Dermis microvascular lymphatic vessel endothelial cell (primary cell): ENCODE measurements at places on chromosomes 6 and 20.

- DNase-seq: no peak
Observed at GRCh38 chr20:39607141-39607540, 645.0 kb downstream of the DHX35 start.

GRCh38 chr6:143529095-143529494 is 17.6 kb upstream of the FUCA2 start:
- no peak for DNase-seq

GRCh38 chr6:13836170-13836569 is 21.8 kb upstream of the MCUR1 start:
- DNase-seq: no peak

DNA sequence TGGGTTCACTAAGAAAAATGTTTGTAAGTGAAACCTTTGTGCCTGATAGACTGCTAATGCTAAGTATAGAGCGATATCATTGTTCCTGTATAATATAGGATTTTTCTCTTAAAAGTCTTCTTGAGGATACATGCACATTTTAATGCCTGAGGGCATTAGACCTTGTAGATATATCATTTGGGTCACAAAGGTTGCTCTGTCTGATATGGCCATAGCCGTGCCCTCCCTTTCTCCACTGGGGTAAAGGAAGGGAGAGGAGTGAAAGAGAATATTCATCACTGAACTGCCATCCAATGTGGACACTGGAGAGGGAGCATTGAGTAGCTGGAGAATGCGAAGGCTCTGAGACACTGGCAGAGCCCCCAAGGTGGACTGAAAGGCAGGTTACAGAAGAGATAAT is 442.2 kb upstream of the SPTLC3 start:
- DNase-seq: no peak

- no peak for DNase-seq
Observed at GRCh38 chr6:82691997-82692396, 328.4 kb downstream of the TPBG start.

DNA sequence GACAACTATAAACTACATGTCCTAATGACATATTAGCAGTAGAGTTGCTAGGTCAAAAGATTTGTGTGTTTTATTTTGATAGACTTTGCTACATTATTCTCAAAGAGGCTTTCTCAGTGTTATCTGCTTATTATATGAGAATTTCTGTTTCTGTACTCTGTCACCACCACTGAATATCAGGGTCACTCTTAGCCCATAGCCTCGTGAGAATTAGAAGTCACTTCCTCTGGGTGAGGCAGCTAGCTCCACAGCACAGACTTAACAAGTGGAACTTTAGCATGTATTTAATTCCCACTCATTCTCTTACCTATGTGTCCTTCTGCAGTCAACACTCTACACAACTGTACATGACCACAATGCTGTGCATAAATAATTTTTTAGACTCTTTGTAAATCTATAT is 6.7 kb downstream of the PHACTR2 start:
- no peak for DNase-seq

DNA sequence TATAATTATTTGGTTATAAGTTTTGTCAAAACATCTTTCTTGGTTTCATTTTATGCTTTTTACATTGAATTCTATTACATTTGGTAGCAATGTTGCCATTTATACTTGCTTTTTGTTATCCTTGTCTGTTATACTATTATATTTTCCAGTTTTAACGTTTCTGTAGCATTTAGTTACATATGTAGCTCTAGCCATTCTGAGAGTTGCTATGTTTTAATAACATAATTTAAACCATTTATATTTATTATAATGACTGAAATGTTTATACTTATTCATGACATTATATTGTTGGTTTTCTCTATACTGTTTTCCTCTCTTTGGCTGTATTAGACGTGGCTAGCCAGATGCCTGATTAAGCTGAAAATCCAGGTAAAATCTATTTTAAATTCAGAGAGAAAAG is 252.0 kb upstream of the FLRT3 start:
- DNase-seq: no peak

- no peak for DNase-seq
Observed at GRCh38 chr20:44627364-44628010, 24.0 kb downstream of the ADA start.

DNA sequence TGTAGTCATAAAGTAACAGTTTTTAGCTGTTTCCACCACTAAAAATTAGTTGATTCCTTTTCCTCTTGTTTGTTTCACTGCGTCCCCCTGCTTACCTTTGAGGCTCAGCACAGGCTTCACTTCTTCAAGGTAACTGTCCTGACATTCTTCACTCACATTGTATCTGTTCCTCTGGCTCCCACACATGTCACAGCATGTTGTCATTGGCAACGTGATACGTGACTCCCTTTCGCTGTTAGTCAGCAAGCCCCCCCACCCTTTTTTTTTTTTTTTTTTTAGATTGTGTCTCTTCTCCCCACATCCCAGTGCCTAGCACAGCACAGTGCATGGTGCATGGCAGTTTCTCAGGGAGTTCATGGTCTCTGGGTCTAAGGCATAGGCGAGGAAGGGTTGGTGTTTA is 13.3 kb downstream of the VAPB start:
- DNase-seq: no peak

DNA sequence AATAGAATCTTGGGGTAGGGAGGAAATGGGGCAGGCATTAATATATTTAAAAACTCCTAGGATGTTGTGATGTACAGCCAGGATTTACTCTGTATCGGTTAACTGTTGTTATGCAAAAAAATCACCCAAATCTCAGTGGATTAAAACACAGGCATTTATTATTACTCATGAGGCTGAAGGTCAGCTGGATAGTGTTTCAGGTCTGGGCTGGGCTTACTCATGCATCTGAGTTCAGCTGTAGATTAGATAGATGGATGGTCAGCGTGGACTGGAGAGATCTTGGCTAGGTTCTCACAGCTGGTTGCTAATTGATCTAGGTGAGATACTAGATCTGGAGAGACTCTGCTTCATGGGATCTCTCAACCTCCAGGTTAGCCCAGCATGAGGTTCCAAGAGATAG is 131.4 kb downstream of the BTBD3 start:
- DNase-seq: peak; percentile 20

DNA sequence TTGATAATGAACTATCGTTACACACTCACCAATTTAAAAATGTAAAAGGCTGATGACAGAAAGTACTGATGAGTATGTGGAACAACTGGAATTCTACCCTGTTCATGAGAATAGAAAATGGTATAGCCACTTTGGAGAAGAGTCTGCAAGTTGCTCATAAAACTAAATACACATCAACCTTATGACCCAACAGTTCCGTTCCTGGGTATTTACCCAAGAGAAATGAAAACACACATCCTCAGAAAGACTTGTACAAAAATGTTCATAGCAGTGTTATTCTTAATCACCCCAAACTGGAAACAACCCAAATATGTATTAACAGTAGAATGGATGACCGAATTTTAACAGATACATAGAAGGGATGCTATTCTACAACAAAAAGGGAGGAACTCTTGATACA is 145.7 kb upstream of the LRFN2 start:
- DNase-seq: no peak

DNA sequence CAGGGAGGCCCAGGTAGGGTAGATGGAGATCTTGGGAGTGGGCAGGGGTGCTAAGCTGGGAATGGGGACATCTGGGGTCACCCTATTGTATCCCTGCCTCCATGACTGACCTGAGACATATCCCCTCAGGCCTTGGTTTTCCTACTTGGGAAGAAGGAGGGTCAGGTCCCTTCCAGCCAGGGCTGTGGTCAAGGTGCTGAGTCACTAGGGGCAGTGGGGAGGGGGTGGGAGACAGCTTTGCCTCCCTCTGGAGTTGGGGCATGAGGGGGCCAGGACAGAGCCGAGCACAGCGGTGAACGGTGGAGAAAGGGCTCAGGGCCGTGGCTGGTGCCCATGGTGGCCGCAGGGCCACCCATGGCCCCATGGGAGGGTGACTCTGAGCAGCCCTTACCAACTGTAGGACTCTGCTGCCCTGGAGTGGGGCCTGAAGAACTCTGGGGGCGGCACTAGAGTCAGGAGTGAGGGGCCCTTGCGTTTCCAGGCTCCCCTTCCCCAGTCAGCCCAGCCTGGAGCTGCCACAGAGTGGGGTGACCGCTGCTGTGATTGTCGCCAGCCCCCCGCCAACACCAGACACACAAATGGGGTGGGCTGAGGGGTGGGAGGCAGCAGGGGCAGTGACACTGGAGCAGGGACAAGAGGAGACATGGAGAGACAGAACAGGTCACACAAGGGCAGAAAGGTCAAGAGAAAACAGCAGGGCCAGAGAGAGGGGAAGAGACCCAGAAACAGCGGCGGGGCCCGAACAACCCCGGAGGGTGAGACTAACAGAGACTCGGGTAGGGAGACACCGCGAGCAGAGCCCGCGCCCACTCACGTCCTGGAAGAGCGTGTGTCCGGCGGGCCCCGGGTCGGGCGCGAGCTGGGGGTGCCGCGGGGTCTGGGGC is 576 bp downstream of the NECAB3 start:
- no peak for DNase-seq

GRCh38 chr6:149060985-149061760 is 256.3 kb upstream of the TAB2 start:
- DNase-seq: peak; percentile 52

- DNase-seq: no peak
Observed at GRCh38 chr6:154800338-154800737, 67.1 kb downstream of the SCAF8 start.

- no peak for DNase-seq
Observed at GRCh38 chr6:15389084-15389764, 143.4 kb downstream of the JARID2 start.

DNA sequence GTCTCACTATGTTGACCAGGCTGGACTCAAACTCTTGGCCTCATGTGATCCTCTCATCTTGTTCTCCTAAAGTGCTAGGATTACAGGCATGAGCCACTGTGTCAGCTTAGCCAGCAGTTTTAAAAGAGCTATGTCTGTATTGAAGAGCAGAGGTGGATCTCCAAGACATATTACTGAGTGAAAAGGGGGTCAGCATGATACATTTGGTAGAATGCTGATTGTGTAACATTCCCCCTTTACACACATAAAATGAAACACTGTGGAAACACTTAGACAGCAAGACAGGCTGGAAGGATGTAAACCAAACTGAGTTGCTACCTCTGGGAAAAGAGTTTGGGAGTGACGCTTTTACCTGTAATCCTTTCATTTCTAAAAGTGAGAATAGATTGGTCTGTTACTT is 1.7 kb upstream of the RIPOR3 start:
- DNase-seq: no peak

DNA sequence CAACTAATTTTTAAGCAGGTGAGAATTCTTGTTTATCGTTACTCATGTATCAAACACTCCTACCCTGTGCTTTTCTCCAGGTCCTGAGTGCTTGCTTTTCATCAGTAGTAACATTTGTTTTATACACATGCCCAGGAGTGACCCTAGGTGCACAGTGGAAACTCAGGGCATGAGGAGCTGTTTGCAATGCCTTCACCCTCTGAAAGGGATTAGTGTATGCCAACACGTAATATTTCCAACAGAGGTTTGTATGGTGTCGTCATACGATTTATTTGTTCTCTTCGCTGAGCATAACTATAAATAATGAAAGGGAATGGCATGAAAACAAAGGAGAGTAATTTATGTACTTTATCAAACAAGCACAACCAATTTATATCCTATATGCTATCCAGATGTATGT is 537.4 kb upstream of the MMS22L start:
- no peak for DNase-seq

DNA sequence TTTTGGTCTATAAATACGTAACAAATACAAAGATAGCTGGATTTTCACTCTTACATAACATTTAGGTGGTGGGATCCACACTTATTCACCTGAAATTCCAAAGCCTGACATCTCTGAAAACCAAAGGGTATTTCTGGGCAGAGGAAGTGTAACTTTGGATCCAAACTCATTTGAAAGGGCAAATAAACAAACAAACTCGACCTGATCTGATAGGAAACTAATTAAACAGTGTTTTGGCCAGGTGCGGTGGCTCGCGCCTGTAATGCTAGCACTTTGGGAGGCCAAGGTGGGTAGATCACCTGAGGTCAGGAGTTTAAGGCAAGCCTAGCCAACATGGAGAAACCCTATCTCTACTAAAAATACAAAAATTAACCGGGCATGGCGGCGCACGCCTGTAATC is 128.9 kb downstream of the ZMYND8 start:
- DNase-seq: no peak

DNA sequence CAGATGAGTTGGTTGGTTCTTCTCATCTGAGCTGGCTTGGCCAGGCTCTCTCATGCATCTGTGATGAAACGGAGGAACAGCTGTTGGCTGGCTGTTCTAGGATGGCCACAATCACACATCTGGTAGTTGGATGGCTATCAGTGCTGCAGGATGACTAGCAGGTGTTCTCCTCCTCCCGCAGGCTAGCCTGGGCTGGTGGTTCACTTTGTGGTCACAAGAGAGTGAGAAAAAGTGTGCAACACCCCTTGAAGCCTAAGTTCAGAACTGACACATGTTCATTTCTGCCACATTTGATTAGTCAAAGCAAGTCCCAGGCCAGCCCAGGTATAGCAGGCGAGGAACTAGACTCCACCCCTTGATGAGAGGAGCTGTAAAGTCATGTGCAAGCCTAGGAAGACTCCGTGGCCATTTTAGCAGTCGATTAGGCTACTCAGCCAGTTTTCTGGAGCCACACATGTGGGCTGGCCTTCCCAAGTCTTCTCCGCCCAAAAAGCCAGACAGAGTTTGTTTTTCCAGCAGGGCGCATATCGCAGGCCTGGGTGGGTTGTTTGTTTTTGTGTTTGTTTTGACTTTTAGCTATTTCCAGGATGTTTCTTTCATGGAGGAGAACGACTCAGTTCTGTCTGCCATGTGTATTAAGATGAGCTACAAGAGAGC is 120.8 kb downstream of the ISM1 start:
- DNase-seq: no peak

DNA sequence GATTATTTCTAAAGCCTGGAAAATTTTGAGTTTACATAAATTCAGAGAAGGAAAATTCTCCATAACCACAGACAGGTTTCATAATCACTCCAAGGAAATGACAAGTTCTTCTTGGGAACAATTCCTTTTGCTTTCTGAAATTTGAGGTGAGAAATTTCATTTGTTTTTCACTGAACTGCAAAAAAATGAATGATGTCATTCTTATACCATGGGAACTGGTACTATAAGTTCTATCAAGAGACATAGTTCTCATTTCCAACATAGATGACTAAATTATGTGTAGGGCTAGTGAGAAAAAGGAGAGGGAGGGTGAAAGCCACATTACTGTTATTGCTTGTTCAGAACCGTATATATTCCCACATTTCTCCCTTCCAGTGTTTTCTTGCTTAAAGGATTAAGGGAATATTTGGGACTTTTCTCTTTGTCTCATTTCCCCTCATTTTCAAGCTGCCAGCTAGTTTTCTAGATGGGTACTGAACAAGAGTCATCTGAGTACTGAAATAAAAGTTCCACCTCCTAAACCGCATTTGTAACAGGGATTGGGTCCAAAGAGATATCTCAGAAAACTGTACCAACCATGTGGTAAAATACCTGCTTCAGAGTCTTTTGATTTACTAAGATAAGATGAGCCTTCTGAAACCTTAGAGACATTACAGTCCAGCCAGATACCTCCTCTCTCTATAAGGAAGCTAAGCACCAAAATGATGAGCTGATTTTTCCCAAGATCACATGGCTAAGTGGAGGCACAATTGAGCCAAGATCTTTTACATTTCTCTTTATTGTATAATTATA is 144.3 kb upstream of the PRDM1 start:
- DNase-seq: no peak
